ENCODE measurements at places on chromosomes 7 and 10.

DNA sequence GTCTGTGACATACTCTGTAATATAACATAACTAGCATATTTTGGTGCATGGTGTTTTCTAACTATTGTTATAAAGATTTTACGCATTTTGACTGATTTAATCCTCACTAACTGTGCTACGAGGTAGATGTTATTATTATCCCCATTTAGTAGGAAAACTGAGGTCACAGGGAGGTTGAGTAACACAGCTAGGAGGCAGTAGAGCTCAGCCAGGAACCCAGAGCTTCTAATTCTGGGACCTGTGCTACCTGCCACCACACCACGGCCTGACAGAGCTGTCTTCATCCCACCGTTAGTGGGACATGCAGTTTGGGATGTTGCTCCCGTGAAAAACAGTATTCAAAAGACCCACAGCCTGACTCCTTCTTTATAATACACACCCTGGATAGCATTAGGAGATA is 962.5 kb downstream of the CNTNAP2 start:
- DNase-seq: no peak

- DNase-seq: no peak
Observed at GRCh38 chr10:92131275-92131820, 159.5 kb downstream of the CPEB3 start.

GRCh38 chr10:120360571-120360970 is 96.5 kb upstream of the PLPP4 start:
- no peak for DNase-seq

DNA sequence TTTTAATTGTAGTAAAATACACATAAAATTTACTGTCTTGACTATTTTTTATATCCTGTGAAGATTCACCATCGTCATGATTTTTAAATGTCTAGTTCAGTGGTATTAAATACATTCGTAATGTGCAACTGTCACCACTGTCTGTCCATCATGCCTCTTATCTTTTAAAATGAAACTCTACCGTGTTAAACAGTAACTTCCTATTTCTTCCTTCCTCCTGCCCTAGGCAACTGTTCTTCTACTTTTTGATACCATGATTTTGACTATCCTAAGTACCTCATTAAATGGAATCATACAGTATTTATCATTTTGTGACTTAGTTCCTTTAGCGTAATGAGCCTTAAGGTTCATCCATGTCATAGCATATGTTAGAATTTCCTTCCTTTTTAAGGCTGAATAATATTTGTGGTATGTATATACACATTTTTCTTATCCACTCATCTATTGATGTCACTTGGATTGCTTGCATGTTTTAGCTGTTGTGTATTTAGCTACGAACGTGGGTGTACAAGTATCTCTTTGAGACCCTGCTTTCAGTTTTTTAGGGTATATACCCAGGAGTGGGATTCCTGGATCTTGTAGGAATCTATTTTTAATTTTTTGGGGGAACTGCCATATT is 13.5 kb downstream of the SLK start:
- peak; percentile 64 for DNase-seq

DNA sequence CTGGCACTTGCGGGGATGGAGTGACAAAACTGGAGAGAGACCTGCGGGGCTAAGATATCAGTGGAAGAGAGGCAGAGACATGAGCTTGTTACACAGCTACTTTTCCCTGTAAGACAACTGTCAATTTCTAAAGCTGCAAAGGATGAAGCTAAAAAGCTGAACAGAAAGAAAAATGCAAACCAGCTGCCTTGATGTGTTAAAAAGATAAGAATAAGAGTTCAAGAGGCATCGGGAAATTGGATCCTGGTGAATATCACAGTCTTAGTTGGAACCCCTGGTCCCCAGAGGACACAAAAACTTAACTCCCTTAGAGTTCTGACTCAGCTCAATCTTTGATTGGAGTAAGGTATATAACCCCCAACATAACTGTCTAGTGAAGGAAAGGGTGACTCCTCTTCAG is 38.8 kb downstream of the VPS41 start:
- DNase-seq: no peak
